M059J (cell line): ENCODE measurements at places on chromosomes 6 and 20. TPM values are rescaled to one million over a fixed set of nuclear protein-coding genes. Genes with fewer than 3 reads are reported as not detected.

DNMT3B gene
- 2.8 and 7.1 TPM in 2 replicates for total RNA-seq

LINC00237 gene
- not detected in 2 replicates for total RNA-seq

OPN5 gene
- total RNA-seq = not detected in 2 replicates

ID4 gene
- 5.2 and 8.5 TPM in 2 replicates for total RNA-seq
